ENCODE measurements at places on chromosomes 6 and 20.

DNA sequence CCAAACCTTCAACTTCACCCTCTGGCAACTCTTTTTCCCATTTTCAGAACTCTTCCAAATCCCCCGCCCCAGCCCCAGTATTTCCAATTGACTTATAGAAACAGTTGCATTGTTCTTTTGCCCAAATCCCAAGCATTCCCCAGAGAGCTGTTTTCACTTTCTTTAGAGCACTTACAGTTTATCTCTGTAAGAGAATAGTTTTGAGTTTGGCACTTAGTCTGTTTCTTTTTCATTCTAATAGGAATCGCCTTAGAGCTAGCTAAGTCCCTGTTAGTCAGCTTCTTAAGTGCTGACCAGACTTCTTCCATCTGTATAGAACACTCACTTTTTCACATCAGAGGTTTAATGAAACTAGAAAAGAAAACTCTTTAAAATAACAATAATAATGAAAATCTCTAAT lies 374.2 kb upstream of the FLRT3 start:
- no peak for DNase-seq

DNA sequence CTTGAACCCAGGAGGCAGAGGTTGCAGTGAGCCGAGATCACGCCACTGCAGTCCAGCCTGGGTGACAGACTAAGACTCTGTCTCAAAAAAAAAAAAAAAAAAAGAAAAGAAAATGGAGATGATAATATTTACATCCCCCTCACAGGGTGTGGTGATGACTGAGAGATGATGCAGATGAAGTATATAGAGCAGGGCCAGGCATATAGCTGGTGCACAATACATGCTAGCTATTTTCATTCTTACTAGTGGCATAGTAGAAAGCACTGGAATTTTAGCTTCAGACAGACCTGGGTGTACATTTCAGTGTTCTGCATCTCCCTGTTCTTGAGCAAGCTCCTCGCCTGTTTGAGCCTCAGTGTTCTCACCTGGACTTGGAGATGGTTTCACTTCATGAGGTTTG lies 36.9 kb downstream of the CEBPB start:
- DNase-seq, result no peak

DNA sequence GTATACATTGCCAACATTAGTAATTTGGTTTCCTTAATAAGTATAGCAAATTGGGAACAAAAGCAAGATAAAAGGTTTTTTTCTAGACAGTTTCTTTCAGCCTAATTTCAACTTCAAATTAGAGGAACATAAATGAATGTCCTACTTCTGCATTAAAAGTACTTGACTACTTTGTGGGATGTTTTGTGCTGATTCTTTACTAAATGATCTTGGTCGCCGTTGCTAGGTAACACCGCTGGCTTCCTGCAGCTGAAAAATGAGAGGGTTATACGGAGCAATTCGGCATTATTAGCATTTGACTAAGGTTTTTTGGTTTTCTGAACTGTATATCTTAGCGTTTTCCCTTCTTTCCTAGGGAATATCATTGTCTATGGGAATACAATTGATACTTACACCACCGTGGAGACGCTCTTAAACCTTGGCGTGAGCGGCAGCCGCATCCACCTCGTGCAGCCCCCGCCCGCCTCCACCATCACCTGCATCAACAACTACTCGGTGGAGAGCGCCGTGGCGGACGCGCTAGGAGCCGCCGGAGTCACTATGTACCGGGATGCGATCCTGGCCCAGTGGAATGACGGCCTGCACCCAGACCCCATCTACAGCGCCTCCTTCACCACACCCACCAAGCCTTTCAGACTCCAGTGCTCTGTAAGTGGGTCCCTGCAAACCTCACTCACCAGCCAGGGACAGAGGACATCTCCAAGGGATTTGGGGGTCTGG lies 90.9 kb upstream of the INSM1 start:
- no peak for DNase-seq

DNA sequence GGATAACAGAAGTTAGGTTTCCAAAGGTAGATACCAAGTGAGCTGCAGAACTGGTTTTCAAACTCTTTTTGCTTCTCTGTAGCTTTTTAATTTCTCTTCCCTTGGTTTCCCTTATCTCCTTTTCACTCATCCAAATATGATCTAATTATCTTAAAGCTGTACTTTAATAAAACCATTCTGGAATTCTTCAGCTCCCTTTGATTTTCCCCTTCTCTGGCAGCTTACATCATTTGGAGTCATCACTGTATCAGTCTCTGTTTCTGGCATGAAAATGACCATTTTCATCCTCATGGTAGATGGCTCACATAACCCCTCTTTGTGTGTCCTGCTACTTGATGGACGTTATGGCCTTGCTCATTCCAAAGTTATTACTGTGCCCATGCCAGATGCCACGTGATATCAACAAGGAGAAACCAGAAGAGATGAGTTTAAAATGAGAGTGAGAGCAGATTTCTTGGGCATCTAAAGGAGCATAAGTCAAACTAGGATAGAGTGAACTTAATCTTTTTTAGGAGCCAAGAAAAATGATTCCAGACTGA lies 620.2 kb downstream of the QKI start:
- peak; percentile 50 for DNase-seq

DNA sequence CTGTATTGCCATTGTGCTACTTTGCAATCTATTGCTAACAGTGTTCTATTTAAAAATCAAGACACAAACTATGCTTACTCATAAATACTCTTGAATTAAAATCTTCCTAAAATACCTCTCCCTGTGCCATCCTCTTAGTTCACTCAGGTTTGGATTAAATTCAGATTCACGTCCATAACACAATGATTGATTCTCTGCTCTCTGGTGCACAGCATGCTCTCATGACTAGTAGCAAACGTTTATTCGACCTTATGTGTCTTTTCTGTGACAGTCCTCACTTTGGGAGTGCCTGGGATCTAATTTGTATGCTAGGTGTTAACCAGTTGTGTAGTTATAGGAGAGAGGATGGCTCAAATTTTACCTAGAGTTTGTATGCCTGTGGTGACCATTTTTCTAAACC lies 270.4 kb upstream of the FKBP1C start:
- DNase-seq, result no peak

GRCh38 chr6:166728884-166729530 lies 102.0 kb upstream of the RPS6KA2 start:
- DNase-seq, result peak; percentile 54

DNA sequence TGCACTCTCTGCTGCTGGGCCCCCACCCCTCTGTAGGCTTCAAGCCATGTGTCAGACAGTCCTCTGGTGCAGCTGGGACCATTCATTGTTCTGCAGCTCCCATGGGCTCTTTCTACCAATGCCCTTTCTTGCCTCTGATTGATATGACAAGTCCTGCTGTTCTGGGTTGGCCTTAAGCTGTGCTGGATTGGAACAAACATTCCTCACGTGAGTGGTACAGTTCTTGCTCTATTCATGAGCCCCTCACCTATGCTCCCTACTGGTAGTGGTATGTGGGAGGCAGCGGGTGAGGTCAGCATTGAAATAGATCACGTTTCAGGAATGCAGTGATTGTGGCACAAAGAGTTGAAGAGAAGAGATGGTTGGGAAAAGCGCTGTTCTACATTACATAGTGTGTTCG lies 48.8 kb upstream of the RALY start:
- no peak for DNase-seq

DNA sequence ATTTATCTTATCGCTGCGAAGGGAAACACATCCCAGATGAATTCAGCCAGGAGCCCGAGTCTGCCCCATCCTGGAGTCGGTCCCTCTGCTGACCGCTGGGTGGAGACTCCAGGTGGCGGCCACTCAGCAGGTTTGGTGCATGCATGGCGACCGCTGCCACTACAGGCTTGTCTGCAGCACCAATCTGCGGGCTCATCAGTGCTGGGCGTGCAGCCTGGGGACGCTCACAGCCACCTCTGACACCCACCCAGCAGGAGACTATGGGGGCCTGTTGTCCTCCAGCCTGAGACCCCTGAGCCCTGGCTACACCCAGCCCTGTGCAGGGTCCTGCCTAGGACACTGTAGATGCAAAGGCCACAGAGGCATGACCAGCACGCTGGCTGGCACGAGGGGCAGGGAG lies 40.5 kb upstream of the GATA5 start:
- no peak for DNase-seq

DNA sequence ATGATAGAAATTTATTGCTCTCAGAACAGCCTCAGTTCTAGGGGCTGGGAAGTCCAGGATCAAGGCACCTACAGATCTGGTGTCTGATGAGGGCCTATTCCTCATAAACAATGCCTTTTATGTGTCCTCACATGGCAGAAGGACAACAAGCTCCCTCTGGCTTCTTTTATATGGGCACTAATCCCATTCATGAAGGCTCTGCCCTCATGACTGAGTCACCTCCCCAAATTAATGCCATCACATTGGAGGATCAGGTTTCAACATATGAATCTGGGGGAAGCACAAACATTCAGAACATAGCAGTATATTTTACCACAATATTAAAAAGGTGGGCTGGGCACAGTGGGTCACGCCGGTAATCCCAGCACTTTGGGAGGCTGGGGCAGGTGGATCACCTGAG lies 58.5 kb upstream of the CCN6 start:
- DNase-seq, result no peak
